Esophagus squamous epithelium (tissue), 5 donors: ENCODE measurements at places on chromosomes 16 and 17.

GRCh38 chr17:82489117-82489516, 30.4 kb upstream of the FOXK2 start:
- no peak for DNase-seq

- no peak for DNase-seq
Measured at GRCh38 chr16:74052016-74052415, 244.6 kb upstream of the PSMD7 start.

DNA sequence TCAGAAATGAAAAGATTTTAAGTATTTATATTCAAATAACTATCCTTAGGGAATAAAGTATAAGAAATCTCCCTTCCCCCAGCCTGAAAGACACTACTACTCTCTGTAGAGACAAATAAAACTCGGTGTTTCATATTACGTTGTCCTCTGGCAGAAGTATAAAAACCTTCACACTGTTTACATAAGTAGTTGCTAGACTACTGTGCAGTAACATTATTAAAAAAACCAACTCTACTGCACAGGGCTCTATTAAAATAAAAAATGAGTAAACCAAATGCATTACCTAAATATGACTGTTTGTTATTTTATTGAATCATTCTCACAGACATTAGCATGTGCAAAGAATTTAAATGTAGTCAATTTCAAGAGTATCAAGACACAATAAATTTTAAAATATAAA, 67.4 kb downstream of the MED13 start:
- no peak for DNase-seq

- DNase-seq: no peak
Measured at GRCh38 chr16:1152651-1153259, at the start of gene CACNA1H. TSS of gene CACNA1H (plus strand) at chr16:1153106. CDS start at chr16:1153738, 632 bp downstream.

- DNase-seq: no peak
Measured at GRCh38 chr16:58317608-58318152, 22.9 kb upstream of the PRSS54 start.

GRCh38 chr16:47907109-47907508, 248.7 kb downstream of the ABCC12 start:
- no peak for DNase-seq

DNA sequence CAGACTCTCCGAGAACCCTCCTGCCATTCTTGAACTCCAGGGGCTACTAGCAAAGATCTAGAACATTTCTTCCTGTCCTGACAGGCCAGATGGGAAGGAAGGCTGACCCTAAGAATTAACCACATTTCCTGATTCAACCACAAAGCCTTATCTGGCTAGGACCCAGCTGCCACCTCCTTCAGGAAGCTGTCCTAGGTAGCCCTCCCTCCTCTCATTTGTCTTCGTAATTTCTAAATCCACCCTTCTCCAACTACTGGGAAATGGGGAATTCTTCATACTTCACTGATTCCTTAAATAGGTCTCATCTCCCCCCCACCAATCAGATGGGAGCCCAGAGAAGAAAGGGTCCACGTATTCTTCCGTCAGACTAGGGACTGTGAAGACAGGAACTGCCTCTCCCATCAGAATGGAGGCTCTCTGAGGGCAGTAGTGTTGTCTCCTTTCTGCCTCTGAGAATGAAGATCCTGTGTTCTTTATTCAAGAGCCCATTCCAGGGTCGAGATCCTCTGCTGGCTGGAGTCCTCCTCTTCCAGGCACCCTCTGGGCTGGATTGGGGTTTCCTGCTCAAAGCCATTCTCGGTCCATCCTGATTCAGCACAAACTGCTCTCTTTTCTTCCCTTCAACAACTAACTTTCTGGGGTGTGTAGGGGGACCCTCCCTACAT, 2.1 kb downstream of the SAMD14 start:
- DNase-seq: no peak

- no peak for DNase-seq
Measured at GRCh38 chr16:84605339-84605848, 12.5 kb downstream of the COTL1 start.

DNA sequence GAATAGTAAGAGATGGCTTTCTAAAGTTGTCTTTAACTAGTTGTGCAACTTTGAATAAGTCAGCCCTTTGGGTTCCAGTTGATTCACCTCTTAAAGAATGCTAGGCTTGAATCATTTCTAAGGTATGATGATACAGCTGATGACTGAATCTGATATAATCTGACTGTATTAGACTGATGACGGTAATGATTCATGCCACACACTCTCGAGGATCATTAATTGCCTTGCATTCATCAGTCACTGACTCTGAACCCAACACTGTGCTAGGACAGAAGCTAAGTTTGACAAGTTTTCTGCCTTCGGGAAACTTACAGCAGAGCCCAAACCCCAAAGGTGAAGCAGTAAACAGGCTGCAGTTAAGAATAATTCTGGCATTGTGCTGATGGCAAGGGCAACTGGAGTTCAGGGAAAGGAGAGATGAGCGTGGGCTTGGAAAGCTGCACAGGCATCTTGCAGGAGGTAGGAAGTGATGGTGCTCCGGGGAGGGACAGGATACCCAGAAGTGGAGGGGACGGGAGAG, 25.8 kb downstream of the ASIC2 start:
- no peak for DNase-seq
